ENCODE measurements at places on chromosomes 12 and 14.

DNA sequence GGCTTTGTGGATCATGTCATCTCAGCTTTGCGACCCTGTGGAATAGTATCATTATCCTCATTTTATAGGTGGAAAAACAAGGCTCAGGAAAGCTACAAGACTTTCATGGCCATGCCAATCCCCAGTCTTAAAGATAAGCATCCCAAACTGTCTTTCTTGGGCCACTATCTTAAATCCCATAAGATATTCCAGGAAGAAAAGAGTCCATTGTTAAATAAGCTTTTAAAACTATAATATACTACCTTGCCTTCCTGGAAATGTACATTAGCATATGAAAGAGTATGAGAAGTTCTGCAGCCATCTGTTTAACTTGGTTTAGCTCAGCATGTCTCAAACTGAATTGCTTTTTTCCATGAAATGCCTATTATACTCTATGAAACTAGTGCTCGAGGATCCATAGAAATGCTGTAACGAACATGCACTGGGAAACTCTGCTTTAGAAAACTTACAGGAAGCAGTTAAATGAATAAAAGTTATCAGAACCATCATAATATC, 77.1 kb downstream of the B4GALNT3 start:
- no peak for DNase-seq

GRCh38 chr12:6312529-6313325, 2.2 kb downstream of the PLEKHG6 start:
- no peak for DNase-seq

DNA sequence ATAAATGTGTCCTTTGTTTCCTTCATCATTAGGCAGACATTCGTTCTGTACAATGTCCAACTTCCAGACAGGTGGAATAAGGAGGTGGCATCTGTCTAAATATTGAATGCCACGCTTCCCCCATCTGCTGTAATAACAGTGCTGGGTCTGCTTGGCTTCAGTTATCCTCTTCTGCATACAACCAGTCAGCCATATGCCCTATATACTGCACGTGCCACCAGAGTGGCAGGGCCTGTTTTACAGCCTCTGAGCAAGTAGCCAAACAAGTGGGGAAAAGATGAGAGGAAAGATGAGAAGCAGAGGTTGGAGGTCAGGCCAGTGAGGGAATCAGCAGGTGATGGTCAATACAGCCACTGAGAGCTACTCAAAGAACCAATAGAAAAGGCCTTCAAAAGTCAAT, 55.4 kb downstream of the OTX2 start:
- DNase-seq, result no peak

GRCh38 chr14:31752867-31753661, 191.9 kb downstream of the NUBPL start:
- no peak for DNase-seq

DNA sequence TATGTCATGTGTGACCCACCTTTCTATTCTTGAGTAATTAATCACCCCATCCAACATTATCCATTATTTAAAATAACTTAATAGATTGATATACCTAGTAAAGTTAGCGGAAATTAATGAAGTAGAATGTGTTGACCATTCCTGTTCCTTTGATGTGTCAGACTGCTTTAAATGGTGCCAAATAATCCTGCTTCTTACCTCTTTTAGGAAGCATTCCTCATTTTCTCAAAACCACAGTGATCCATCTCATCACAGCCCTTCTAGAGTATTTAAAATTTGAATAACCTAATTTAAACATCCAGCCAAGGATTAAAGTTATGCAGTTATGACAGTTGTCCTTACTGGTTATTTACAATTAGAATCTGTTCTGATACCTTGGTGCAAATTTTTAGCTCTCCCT, 6.9 kb downstream of the MGAT4C start:
- no peak for DNase-seq

- no peak for DNase-seq
Measured at GRCh38 chr12:13311551-13311950, 115.0 kb downstream of the EMP1 start.

DNA sequence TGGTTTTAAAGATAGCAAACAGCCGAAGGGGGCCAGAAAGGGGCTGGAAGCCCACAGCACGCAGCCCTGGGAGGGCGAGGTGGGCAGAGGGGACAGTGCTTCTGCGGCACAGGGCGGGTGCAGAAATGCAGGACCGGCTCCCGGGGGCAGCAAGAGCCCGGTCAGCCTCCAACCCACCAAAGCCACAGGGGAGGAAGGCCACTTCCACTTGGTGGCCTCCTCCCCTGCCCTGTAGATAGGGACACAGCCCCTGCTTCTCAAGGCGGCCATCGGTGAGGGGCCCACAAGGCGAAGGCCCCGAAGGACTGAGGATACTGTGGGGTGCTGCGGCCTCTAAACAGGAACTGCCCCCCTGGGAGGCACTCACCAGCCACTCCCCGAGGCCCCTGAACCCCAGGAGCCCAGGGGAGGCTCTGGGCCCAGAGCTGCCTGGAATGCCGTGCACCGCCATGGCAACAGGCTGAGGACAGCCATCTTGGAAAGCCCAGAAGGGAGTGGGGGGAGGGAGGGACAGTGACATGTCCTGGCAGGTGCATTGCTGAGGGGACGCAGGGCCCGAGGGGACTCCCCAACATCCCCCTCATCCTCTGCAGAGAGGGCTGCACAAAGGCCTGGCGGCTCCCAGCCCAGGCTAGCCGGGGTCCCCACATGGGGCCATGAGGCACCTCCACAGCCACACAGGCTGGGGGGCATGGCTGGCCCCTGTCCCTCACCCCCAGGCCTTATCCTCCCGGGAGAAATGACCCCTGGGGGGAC, 114.7 kb downstream of the NCOR2 start:
- no peak for DNase-seq

DNA sequence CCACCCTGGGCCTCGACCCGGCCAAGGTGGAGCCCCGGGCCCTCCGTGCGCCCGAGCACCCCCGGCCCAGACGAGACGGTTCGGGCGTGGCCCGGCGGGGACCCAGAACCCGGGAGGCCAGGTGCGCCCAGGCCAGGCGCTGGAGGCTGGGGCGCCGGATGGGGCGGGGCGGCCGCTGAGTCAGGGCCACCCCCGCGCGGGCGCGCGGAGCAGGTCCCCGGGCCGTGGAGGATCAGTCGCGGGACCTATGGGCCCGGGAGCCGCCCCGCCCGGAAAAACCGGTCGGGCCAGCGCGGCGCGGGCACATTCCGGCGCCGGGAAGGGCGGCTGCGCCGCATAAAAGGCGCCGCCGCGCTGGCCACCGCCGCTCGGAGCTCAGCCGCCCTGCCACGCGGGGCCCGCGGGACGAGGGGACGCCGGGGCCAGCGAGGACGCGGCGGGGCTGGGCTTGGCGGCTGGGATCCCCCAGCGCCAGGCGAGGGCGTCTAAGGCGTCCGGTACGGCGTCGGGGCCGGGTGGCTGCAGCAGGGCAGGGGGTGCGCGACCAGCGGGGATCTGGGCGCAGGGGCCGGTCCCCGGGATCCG, 21.5 kb upstream of the KIF26A start:
- DNase-seq, result no peak

GRCh38 chr12:96719660-96720362, 187.2 kb upstream of the NEDD1 start:
- peak; percentile 50 for DNase-seq

DNA sequence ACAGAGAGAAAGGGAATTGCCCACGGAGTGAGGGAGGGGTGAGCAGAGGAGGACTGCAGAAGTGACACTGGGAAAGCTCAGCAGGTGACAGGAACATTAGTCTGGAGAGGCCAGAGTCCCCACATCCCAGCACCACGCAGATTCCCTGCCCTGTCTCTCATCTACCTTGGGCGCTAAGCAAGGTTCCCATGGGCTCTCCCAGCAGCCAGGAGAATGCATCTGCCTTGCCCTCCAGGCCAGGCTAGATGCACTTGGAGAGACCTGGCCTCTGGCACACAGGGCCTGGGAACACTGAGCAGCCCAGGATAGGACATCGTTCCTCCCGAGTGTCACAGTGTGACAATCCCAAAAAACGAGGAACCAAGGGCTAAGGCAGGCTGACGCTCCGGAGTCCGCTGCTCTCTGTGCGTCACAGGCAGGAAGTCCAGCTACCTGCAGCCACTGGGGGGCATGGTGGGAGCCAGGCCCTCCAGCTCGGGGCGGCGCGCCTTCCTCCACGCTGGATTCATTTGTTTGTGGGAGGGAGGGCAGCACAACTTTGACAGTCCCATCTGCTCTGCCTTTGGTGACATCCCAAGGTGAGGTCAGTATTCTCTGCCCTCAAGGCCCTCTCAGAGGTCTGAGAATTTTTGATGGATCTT, 5.4 kb upstream of the NGB start:
- DNase-seq, result no peak

DNA sequence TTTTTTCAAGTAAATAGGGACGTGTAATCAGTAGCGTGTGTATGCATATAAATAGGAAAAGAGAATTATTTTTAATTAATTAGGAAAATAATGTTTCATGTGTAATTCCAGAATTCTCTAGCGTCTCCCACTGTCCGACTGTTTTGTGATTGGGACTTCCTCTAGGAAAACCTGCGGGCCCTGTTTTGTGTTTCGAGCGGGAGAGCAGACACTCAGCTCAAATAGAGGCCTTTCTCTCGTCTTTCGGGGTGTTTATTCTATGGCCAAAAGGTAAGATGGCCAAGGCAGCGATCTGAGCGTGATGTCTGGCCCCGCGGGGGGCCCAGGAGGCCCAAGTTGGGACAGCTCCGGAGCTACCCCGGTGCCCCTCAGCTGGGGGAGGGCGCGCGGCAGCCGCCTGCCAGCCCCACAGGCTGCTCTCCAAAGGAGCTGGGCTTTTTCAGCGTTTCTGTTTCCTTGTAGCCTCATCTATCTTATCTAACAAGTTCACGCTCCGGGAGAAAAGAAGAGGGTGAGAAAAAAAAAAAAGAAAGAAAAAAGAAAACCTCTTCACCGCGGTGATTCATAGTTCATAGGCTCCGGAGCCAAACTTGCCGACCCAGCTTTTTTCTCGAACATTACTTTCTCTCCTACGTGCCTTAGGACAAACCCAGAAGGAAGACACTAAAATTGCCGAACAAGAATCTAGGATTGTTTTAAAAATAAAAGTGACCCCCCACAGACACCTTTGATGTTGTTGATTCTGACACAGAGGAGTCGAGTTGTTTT, 7.5 kb upstream of the FOXG1 start:
- no peak for DNase-seq

GRCh38 chr12:121399391-121400331, at the start of gene RNF34:
RNF34 (plus strand) TSS chr12:121400118; CDS start chr12:121400213, 95 bp downstream.
- DNase-seq, result peak; percentile 98

DNA sequence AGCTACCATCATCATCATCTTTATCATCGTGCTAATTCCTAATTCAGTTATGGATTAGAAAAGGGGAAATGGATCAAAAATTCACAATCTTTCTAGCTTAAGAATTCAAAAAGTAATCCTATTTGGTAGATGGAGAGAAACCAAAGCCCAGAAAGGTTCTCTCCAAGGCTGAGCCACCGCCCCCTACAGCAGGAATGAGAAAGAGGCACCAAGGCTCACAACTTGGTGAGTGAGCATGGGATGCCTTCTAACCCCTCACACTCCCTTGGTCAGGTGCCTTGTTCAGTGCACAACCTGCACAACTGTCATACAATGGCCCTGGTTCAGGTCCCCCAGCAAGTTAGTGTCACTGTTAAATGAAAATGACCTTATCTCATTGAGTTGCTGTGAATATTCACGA, 171.5 kb downstream of the ANO2 start:
- DNase-seq, result no peak

GRCh38 chr12:23281295-23281694, 656.3 kb downstream of the ETNK1 start:
- DNase-seq, result no peak

DNA sequence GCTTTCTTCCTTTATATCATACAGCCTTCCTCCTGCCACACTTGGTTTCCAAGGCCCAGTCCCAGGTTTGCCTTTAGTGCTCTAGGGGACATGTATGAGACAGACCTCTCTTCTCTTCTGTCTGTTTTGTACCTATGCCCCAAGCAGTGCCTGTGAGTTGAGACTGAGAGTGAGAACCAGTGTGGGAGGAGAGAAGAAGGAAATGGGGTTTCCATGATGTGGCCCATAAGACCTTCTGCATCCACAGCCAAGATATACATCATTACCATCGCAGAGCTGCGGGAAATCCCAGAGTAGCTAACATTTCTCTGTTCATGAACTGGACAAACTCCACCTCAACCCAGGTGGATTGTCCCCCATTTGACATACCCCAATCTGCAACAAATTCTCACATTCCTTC, 2.8 kb downstream of the TESPA1 start:
- DNase-seq, result peak; percentile 50

- no peak for DNase-seq
Measured at GRCh38 chr14:32682214-32682613, 256.5 kb upstream of the NPAS3 start.

DNA sequence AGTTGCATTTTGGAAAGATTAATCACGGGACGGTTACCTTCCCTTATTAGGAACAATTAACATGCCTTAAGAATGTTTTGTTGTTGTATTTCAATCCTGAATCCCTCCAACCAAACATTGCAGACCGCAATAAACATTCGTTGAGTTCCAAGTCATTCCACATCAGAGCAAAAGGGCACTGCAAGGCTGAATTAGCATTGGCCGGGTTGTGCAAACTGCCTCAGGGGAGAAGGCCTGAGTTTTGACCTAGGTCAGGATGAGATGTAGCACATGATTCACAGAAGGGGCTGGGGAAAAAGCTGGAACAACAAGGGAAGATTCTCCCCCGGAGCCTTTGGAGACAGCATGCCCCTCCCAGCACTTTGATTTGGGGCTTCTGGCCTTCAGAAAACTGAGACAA, 82.1 kb upstream of the BDKRB2 start:
- no peak for DNase-seq

DNA sequence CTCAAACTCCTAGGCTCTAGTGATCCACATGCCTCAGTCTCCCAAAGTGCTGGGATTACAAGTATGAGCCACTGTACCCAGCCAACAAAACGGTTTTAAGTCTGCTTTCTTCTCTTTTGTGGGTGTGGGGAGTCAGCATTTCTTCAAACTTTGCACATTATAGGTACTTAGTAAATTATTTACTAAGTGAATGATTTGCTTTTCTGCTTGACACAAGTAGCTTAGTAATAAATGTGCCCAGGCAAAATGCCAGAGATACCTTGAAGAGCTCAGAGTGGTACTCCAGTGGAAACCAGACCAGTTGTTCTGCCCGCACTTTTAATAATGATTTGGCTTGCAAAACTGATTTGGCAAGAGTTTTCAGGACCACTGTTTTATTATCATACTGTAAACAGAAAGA, 15.0 kb downstream of the DEPDC4 start:
- no peak for DNase-seq

DNA sequence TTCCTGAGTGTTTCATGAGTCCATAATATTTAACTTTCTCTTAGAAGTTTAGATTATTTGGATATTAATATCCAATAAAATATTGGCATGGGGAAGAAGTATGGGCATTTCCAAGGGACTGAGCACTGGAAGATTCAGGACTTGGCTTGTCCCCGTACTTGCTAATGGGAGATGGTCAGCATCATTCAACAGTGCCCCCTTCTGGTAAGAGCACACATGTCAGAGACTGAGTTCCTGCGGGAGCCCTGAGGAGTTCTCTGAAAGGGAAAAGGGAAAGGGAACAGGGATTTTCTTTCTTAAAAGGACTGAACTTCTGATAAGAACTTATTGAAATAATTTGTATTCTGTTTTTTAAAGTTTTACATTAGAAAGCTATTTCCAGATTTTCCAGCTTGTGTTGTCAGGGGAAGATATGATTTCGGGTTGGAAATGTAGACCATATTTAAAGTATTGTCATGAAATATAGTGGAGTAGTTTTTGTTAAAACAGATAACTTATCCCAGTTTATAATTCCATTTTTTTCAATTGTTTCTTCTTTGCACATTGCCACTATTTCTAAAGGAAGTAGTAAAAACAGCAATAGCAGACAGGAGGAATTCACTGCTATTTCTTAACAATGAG, 59.8 kb upstream of the C12orf71 start:
- DNase-seq, result peak; percentile 57

GRCh38 chr12:89211456-89211855, 140.8 kb downstream of the DUSP6 start:
- no peak for DNase-seq

- no peak for DNase-seq
Measured at GRCh38 chr12:15763328-15763727, 25.9 kb downstream of the EPS8 start.

Measured in CD4-positive, alpha-beta T cell treated with Interleukin-4 for 4 hours (primary cell).